Stimulated activated CD4-positive, alpha-beta T cell treated with anti-CD3 and anti-CD28 coated beads, Interleukin-12 subunit alpha, Interleukin-12 subunit beta, amount 100 ng/mL, for 24 hours (primary cell): ENCODE measurements at places on chromosomes 3 and 15.
A peak's percentile ranks its signal among the peaks of the same experiment; 100 is the strongest.

DNA sequence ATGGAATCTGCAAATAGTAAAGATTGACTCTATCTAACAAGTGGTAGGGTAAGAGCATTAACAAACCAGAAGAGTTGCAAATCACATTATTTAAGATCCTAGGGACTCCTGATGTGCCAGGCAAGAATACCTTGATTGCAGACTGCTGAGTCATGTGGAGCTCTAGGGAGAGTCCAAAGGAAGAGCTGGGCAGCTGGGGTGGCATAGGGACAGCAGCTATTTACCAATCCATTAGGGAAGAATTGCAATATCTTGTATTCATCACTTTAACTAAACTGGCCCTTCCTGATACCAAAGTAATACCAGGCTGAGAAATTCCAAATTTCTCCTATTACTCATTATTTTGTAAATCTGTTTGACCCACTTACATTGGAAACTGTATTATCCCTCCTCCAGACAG is 52.2 kb upstream of the ACP3 start:
- no peak for DNase-seq

DNA sequence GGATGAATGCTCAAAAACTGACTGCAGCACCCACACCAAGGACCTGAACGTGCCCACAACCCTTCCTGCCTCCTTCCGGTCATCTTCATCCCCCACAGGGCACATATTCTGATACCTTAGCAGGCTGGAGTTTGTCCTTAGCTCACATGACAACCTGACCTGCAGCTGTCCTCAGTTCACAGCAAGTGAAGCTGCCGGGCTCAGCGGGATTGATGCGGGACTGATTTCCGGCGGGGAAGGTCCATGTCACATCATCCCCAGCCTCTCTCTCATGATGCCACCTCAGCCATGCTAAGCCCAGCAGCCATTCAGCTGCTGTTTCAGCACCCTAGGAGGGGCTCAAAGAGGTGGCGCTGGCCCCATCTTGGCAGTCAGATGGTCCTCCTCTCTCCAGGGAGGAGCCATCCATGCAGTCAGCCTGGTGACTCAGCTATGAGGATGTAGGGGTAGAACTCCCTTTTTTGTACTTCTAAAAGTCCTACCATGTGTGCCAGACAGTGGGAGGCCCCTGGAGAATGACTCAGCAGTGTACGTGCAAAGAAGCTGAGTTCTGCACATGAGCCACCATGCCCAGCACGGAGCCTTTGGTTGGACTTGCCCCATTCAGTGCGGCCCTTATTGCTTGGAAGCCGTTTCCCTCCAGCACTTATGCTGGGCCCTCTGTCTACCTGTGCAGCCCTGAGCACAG is 9.5 kb downstream of the CA12 start:
- DNase-seq = no peak

GRCh38 chr15:74402873-74403587 is 30.7 kb downstream of the SEMA7A start:
- peak; percentile 88 for DNase-seq

DNA sequence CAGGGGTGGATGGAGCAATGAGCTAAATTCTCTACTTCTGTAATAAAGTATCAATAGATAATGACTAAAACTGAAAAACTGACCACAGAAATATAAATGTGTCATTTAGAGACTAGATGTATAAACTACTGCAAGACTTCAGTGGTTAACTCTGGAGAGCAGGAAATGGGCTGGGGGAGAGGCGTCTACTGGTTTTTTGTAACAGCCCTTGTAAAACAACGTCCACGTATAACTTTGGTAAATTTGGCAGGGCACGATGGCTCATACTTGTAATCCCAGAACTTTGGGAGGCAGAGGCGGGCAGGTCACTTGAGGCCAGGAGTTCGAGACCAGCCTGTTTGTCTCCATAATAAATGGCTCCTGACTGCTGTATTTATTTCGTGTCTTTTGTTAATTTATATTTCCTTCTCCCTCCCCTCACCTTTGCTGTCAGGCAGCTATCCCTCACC is 12.5 kb downstream of the RAB27A start:
- peak; percentile 41 for DNase-seq

- no peak for DNase-seq
Observed at GRCh38 chr3:99651531-99651930, 13.1 kb downstream of the COL8A1 start.

GRCh38 chr3:197750858-197751737 is 1.4 kb downstream of the FYTTD1 start:
- DNase-seq = peak; percentile 39

- no peak for DNase-seq
Observed at GRCh38 chr15:88716543-88717381, 77.9 kb downstream of the ISG20 start.

DNA sequence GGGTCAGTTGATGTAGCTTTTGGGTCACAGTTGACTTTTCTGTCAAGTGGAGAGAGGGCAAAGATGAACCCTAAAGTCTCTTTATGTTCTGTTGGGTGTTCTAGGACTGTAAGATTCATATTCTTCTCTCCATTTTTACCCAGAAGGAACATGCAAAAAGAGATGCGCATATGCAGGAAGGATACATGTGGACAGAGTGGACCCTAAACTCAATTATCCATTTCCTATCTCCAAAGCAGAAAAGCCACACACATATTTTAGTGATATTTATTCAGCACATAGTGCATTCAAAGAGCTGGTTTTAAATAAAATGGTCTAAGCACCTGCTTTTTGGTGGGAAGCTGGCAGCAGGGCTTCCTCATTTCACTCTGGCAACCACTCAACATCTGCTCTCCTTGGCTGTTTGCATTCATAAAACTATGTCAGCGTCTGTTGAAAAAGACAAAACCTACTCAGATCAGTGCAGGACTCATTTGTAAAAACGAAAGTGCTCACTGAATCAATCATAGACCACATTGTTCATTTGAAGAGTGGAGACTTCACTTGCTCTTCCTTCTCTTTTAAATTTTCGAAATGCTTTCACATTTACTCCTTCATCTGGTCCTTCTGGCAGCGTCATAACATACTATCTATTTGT is 96.6 kb downstream of the SEMA6D start:
- DNase-seq = no peak

DNA sequence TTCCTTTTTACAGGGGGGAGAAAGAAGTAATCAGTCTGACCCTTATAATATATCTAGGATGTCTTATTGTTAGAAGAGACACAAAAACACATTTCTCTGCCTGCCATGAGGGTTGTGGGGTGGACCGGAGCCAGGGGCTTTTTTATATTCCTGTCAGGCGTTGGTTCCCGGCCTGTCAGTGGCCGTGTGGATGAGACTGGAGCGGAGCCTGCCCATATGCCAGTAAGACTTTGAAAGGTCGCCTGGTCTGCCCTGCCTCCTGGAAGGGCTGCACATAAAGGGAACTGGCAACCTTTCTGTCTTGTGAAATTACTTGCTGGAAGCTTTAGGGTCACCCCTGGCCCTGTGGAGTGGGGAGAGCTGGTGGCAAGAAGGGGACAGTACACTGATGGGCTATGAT is 34.7 kb downstream of the MAP3K13 start:
- DNase-seq = no peak

GRCh38 chr3:175163686-175164085 is 304.6 kb downstream of the NAALADL2 start:
- DNase-seq = no peak

DNA sequence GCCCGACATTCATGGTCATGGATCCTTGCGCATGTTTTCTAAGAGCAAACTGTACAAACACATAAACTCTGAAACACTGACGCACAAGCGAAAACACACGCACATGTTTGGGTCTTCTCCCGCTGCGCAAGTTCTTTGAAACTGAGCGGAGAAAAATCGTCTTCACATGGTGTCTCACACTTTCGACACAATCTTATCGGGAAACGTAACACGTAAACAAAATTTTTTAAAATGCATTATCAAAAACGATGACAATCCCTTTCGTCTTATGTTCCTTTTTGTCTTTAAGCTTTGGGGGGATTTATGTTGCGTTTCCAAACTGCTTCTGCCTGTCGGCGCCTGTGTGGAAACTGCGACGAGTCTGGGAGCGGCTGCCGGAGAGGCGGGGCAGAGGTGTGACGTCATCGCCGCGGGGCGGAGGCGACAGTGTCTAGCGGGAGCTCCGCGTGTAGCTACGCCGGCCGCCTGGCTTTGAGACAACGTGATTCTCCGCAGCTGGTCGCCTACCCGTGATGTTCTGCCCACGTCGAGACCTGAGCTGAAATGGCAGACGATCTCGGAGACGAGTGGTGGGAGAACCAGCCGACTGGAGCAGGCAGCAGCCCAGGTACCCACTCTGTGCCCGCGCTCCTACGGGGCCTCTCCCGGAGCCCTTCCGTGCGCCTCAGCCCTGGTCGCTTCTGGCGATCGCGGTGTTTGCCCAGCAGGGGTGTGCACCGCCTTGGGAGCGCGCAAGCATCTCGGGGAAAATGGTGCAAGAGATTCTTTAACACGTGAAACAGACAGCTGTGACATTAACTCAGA is at the start of gene CMSS1:
Gene CMSS1, plus strand, starts transcription at position 426 of the 804 bp plus-strand sequence.
- peak; percentile 90 for DNase-seq

DNA sequence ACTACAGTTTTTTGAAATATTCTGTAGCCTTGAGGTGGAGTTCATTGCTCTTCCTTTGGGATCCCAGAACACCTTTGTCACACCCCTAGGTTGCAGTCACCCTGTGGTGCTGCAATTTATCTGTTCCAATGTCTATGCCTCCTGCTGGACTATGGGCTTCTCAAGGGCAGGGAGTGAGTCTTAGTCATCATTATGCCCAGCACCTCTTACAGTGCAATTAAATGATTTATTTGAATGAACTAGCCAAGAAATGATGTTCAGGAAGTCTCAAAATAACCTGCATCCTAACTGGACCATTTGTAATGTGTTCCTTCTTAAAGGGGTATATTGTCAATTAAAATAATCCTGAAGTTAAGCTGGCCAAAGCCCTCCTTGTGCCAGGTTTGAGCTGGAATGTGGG is 28.5 kb downstream of the SHC4 start:
- DNase-seq = no peak

DNA sequence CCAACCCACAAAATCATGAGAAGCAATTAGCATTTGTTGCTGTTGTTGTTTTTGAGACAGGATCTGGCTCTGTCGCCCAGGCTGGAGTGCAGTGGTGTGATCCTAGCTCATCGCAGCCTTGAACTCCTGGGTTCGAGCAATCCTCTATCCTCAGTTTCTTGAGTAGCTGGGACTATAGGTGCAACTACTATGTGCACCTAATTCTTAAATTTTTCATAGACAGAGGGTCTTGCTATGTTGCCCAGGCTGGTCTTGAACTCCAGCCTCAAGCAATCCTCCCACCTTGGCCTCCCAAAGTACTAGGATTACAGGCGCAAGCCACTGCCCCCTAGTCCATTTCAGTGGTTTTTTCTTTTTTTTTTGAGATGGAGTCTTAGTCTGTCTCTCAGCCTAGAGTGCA is 18.3 kb downstream of the PARP16 start:
- no peak for DNase-seq

- no peak for DNase-seq
Observed at GRCh38 chr15:65917407-65917756, 48.1 kb downstream of the RAB11A start.

- no peak for DNase-seq
Observed at GRCh38 chr3:17983106-17983505, 240.7 kb upstream of the TBC1D5 start.

- DNase-seq = no peak
Observed at GRCh38 chr15:26126070-26126469, 262.9 kb upstream of the ATP10A start.

- no peak for DNase-seq
Observed at GRCh38 chr3:129953621-129954020, 20.9 kb upstream of the TRH start.

GRCh38 chr3:27521872-27522265 is 37.7 kb upstream of the SLC4A7 start:
- no peak for DNase-seq

DNA sequence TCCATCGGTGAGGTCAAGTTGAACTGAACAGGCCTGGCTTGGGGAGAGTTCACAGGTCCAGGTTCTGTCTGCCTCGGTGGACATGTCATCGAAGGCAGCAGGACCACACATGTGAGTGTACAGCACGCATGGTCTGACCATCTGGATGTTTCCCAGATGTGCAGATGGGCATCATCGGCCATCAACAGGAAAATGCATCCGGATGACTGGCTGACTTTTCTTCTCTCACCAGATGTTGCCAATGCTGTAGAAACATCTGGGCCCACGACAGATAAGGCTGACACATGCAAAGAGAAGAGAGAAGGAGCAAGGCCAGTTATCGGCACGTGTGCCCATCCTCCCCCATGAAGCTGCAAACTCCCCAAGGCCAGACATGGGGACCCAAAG is 45.1 kb downstream of the NOX5 start:
- DNase-seq = no peak

DNA sequence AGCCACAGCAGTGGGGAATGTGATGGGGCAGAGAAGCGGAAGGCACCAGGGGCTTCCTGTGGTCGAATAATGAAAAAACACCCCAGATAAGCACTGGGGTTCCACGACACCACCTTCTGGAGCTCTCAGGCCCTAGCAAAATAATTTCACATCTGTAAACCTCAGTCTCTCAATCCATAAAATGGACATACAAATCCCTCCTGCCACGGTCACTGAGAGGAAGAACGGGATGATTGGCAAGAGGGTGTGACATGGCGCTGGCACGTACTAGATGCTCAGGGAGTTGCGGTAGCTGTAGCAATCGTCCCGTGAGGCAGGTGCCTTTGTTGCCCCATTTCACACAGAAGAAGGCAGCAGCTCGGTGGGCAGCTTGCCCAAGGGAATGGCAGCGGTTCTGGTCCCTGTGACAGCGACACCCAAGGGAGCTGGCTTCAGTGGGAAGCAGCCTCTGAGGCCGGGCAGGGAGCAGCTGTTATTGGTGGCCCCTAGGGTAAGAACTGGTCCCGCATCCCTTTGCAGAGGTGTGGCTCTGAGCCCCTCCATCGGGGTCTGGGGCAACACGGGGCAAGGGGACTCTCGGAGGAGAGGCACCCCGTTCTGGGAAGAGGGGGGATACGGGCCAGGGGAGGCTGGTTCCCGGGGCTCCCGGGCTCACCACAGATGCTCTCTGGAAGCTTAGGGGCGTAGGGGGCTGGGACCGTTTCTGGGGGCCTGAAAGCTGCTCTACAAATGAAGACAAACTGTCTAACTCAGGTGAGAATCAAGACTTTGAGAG is 114.0 kb upstream of the ALDH1A3 start:
- no peak for DNase-seq

- peak; percentile 24 for DNase-seq
Observed at GRCh38 chr15:80152896-80153876, at the start of gene FAH. Gene FAH (plus strand): TSS chr15:80152999. CDS start chr15:80153055, 56 bp downstream.

- DNase-seq = no peak
Observed at GRCh38 chr3:179336345-179336929, 11.1 kb upstream of the MFN1 start.
